ENCODE measurements at places on chromosomes 4 and X.
A peak's percentile ranks its signal among the peaks of the same experiment; 100 is the strongest.

DNA sequence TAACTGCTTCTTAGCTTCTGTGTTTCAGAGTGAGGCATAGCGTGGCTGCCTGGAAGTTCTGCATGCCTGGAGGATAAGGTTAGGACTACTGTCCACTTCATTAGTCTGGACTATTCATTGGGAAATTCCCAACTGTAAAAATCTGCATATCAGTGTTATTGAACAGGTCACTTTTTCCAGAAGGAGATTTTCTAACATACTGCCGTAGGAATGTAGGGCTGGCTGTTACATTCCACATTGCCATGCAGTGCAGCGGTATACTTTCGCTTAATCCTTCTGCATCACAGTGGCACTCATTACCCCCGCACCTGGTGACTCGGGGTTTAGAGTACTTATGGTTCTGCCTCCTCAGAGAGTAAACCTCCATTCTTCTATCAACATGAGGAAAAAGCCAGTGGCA is 104.6 kb downstream of the NPFFR2 start:
- no peak for DNase-seq

DNA sequence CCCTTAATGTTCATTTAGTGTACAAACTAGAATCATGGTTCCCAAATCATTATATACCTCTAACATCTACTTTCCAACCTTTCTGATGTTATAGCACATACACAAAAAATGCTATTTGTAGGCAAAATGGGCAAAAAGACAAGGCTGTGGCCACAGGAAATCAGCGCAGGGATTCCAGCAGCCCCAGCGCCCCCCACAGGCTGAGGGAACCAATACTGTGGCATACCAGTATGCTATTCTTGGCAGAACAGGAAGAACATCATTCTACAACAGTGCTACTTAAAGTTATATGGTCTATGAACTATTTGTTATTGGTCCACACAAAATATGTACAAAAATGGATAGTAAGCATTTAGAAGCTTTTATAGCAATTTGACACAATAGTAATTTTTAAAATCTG is 25.3 kb downstream of the STEEP1 start:
- DNase-seq = no peak

- DNase-seq = no peak
These were observed 98.6 kb downstream of the LARP7 start for GRCh38 chr4:112735474-112735951.

- DNase-seq = peak; percentile 78
These were observed 47.7 kb downstream of the MANBA start for GRCh38 chr4:102713096-102713495.

DNA sequence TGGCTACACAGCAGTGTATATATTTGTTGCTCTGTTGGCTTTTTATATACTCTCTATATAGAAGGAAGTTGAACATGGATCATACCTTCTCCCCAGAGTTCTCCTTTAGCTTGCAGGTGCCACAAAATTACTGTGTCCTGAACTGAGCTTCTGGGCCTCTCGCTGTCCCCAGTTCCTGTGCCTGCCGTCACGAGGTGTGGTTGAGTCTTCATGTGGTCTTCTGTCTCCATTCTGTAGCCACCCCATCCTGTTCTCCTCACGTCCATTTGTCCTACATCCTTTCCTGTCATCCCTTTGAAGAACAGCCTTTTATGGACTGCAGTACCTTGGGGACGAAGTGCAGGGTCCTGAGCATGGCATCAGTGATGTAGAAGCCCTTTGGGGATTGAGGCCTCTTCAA is 14.5 kb downstream of the TMEM131L start:
- no peak for DNase-seq

DNA sequence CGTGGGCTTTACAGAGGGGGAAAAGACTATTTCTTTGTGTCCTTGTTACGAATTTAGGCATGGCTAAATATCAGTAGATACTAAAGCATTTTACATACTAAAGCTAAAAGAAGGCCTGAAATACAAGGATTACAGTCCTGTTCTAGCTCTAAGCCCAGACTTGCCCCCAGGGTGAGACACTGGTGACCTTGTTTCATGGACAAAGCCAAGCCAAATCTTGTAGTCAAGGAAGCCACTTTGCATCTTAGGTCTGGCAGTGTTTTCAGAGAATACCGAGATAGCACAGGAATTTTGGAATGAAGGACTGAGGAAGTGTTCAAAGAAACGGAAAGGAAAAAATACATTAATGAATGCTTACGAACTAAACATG is 733 bp upstream of the G3BP2 start:
- no peak for DNase-seq

DNA sequence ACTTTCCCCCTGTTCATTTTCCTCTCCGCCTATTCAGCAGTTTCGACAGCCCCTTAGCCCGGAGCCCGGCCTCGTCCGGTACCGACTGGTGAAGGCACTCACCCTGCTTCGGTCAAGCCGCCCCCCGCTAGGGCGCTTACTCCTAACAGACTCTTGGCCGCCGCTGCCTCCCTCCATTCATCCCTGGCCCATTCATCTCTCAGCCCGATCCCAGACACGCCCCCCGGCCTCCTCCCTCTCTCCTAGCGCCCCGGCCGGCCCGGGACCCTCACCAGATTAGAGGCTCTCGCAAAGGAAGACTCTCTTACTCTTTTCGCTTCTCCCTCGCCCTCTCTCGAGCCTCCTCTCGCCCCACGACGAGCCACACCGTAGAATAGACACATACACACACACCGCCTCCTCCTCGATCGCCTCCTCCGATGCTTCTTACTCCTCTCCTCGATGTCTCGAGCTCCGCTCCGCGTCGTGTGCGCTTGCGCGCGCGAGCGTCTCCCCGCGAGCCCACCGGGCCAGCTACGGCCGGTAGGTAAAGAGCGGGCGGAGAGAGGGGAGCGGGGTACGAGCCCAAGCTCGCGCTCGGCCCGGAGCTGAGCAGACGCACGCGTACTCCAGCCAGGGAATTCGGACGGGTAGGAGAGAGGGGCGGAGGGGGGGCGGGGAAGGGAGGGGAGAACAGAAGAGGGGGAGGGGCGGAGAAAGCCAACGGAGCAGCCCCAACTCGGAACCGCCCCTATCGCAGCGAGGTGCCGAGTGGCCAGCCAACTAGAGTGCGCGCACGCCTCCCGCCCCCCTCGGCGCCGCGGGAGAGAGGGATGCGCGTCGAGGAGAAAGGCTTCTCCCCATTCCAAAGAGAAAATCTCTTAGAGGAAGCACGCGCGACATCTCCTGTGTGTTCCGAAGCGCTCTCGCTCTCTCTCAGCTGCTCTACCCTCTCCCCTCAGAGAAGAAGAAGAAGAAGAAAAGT is at the start of gene WNK3:
Gene WNK3, minus strand, starts transcription at position 633 of the 964 bp plus-strand sequence.
- no peak for DNase-seq

DNA sequence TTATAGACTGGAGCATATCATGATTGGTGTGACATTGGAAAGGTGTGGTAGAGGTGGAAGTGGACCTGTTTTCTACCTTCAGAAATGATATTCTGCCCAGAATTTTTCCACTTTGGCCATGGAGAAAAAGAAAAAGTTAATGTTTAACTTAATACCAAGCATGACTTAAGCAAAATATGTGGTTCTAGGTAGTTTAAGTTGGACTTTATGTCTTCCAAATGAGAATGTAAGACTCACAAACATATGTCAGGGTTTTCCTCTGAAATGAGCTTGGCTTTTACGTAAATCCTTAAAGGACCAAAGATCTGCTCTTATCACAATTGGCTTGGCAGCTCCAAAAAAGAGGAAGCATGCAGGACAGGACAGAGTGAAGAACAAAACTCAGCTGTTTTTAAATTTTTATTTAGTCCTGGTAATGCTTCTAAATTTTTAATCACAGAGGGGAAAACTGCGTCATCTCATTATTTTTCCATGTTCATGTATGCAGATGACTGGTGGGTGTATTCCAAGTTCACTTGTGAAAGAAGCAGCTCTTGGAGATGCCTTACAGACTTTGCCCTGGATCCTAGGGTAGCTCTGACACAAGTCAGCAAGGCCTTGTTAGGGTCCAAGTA is 98.2 kb downstream of the ANK2 start:
- DNase-seq = no peak

DNA sequence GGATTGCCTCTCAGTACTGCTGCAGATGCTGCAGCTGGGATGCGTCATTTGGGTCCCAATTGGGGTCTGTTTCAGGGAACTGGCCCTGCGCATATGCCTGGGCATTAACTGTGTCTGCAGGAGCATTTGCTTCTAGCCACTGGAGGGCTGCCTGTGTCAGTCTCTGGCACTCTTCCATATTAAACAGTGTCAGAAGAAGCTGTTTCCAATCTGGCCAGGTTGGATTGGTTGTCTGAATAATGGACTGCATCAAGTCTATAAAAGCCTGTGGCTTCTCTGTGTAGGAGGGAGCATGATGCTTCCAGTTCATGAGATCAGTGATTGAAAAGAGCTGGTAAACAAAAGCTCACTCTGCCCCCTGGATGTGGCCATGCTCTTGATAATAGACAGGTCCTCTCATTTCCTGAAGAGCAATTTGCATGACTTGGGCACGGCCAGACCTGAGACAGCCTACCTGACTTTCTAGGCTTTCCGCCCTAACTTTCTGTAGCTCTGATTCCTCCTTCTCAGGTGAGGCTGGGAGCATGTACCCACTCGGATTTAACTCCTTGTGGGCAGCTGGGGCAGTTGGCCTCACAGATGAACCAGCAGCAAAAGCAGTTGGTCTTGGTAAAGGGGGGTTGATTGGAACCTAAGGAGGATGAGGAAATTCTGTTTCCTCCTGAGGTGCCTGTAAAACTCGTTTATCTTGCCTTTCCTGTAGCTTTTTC is 29.2 kb downstream of the SULT1E1 start:
- DNase-seq = peak; percentile 4

DNA sequence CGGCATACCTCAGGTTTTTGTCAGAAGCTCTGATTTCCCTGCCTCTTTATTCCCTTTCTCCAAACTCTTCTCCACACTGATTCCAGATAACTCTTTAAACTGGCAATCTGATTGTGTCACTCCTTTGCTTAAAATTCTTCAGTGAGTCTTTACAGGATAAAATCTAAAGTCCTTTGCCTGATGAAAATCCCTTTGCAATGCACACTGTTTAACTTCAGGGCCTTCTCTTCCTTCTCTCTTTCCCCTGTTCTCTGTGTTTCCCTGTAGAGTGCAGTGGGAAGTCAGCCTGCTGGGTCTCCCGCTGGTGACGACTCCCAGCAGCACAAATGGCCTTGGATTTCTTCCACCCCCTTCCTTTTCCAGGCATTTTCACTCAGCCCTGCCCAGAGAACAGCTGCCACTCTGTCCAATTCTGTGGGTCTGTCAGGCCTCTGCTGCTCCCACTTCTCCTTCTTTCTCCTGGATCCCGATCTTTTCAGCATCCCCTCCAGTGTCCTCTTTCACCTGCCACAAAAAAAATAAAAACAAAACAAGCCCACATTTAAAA is 189.9 kb upstream of the NWD2 start:
- no peak for DNase-seq

GRCh38 chrX:54358424-54359211 is 772 bp upstream of the WNK3 start:
- no peak for DNase-seq

DNA sequence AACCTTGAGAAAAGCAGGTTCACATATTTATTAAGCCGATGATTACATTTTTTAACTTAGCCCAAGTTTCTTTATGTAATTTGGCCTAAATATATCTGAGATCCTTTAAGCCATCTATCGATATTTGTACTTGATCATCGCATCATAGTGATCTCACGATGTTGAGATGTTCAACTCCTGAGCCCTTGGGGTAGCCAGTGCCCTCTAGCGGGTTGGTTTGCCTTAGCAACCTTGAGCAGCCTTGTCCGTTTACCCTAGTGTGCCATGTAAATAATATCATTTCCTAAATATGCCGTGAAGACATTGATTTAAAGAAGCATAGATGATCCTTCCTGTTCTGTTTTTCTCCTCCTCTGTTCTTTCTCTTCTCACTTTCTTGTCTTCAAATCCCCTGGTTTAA is 432.2 kb downstream of the RPA4 start:
- DNase-seq = no peak

DNA sequence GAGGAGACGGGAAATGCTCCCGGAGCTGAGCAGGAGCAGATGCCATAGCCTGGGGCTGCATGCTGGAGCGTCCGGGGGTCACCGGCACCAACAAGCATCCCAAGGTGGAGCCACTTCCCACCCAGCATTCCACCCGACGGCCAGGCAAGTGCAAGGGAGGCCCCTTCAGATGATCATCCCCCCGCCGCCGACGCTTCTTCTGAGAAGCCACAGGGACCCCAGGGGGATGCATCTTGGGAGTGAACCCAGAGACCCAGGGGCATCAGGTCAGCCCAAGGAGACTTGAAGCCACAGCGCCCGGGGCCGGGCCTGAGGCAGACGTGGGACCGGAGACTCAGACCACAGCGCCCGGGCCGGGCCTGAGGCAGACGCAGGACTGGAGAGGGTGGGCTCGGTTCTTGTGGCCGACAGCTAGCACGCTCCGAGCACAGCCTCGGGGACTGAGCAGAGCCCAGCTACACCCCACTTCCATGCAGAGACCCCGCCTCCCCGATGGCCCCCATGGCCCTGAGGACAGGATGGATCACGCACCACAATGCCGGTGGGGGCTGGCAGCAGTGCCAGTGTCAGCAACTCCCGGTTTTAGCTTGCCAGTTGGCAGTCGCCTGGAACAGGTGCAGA is 33.0 kb upstream of the CPLX1 start:
- DNase-seq = no peak

DNA sequence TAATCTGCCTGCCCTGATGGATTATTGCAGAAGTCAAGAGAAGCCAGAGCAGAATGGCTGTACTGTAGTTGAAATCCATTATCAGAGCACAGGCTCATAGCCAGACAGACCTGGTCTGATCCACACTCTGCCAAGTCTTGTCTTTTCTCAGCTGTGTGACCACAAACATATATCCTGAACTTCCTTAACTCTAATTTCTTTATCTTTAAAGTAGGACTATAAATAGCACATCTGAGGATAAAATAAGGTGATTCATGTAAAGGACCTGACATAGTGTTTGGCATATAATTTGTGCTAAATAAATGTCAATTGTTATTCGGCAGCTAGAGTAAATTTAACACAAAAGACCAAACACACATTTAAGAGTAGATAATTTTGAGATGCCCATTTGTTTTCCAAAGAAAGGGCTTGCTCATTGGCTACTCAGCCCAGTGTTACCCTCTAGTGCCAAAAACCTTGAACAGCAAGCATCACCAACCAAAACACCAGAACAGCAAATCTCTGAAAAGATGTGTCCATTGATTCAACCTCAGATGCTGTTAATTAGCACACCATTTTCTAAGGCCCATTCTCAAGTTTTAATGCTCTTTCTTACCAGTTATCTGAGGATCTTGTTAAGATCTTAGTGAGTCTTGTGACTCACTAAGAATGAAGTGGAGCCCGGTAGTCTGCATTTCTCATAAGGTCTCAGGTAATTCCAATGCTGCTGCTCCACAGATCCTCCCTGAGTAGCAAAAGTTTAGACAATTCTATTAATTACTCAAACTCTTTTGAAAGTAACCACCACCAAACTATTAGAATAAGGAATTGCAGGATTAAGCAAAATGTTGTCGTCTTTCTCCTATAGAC is 108.8 kb downstream of the HHIP start:
- peak; percentile 30 for DNase-seq
